Lower leg skin (tissue), 4 donors: ENCODE measurements at places on chromosomes 5 and 9.
A peak's percentile ranks its signal among the peaks of the same experiment; 100 is the strongest.

- DNase-seq = no peak
Observed at GRCh38 chr5:158561562-158562190, 538.0 kb downstream of the EBF1 start.

- no peak for DNase-seq
Observed at GRCh38 chr9:117073539-117074341, 341.1 kb downstream of the ASTN2 start.

DNA sequence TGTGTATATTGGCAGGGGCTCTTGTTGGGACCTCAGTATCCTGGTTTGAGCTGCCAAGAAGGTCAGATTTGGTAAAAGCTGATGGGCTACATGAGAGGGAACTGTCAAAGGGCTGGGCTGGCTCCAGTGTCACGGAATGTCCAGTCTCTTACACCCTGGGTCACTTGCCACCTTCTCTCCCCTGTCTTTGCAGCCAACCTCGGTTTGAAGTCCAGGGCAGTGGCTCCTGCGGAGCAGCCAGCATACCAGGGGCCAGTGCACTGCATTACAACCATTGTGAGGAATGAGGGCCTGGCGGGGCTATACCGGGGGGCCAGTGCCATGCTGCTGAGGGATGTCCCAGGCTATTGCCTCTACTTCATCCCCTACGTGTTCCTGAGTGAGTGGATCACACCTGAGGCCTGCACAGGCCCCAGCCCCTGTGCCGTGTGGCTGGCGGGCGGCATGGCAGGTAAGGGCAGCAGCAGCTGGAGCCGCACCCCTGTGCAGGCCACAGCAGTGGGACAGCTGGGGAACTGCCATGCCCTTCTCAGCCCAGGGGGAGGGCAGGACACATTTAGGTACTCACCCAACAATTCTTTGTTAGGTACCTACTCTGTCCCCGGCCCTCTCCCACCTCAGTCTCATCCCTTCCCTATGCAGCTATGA is 24.2 kb downstream of the IL9 start:
- no peak for DNase-seq

DNA sequence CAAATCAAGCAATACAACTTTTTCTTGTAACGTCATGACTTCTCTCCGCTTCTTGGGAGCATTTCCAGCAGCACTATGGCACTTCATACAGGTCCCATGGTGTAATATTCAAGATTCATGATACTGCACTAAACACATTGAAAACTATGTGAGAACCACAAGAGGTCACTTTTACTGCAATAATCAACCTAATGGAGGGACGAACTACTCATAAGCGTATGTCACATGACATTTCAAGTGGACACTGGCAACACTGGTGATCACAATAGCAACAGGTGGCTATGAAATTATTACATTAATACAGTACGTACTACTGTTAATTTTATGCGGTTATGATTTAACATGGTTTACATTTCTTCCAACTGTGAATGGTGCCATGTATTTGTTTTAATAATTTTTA is 78.6 kb upstream of the TBC1D9B start:
- DNase-seq = no peak

GRCh38 chr5:14449052-14449661 is 132.4 kb upstream of the OTULINL start:
- peak; percentile 84 for DNase-seq

DNA sequence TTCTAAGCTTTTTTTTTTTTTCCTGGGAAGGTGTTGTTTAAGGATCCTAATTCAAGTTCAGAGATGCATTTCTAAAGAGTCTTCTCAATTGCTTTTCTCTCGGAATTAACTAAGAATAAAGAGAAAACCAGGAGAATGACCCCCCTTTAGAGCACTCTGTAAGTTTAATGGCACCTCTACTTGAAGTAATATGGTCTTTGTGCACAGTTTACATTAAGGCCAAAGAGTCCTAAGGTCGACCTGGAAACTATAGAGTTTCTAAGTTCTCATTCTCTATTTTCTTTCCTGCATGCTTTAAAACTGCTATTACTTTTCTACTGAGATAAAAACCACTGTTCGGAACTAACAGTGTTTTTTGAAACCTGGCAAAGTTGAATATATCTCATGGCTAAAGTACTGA is 923.1 kb upstream of the CDH10 start:
- no peak for DNase-seq

GRCh38 chr9:138023394-138024124 is 146.0 kb downstream of the CACNA1B start:
- peak; percentile 52 for DNase-seq

GRCh38 chr5:181191526-181192336 is 13.3 kb downstream of the TRIM7 start:
- DNase-seq = peak; percentile 95

GRCh38 chr5:94469894-94470329 is 148.5 kb downstream of the KIAA0825 start:
- no peak for DNase-seq
